ENCODE measurements at places on chromosomes 5 and 9. TPM values are rescaled to one million over a fixed set of nuclear protein-coding genes. Genes with fewer than 3 reads are reported as not detected.

PPIC gene
- 33.7 TPM for total RNA-seq

EPB41L4B gene
- total RNA-seq: 87.3 TPM

CARD9 gene
- total RNA-seq: 1.2 TPM

FOXD4L4 gene
- not detected for total RNA-seq

ITK gene
- total RNA-seq: 2.5 TPM

UBQLN1 gene
- total RNA-seq: 101 TPM

SPINK7 gene
- not detected for total RNA-seq

SLC25A48 gene
- 4.1 TPM for total RNA-seq

MAMDC2 gene
- total RNA-seq: 7.0 TPM

ZNF346 gene
- 11.2 TPM for total RNA-seq

DNAI1 gene
- total RNA-seq: not detected

CTXN3 gene
- total RNA-seq: not detected

SLC25A2 gene
- total RNA-seq: 1.1 TPM

OTP gene
- not detected for total RNA-seq

AK1 gene
- 159 TPM for total RNA-seq

NIPAL4 gene
- 1.4 TPM for total RNA-seq

TEX48 gene
- not detected for total RNA-seq

GIN1 gene
- 8.0 TPM for total RNA-seq

LECT2 gene
- not detected for total RNA-seq

SPARC gene
- 258 TPM for total RNA-seq

GCNT1 gene
- total RNA-seq: 36.5 TPM

RNF224 gene
- not detected for total RNA-seq

HMCN2 gene
- 20.1 TPM for total RNA-seq

AJM1 gene
- 11.5 TPM for total RNA-seq

Data from colonic mucosa (tissue), 4 donors.